Fibroblast of the aortic adventitia (primary cell): ENCODE measurements at places on chromosomes 11 and 22. TPM values are rescaled to one million over a fixed set of nuclear protein-coding genes. Genes with fewer than 3 reads are reported as not detected.

The CYP2D6 gene
- not detected in 2 replicates for total RNA-seq

The HORMAD2 gene
- total RNA-seq = not detected in 2 replicates

The IFT27 gene
- 17.6 and 29.1 TPM in 2 replicates for total RNA-seq

The PITPNB gene
- total RNA-seq = 22.1 and 26.8 TPM in 2 replicates

The MFRP gene
- 0.08 TPM in 1 of 2 replicates, not detected in the other for total RNA-seq

The IL17REL gene
- not detected in 2 replicates for total RNA-seq

The SLC22A6 gene
- not detected in 2 replicates for total RNA-seq

The PGA3 gene
- total RNA-seq = 0.18 TPM in 1 of 2 replicates, not detected in the other

The ZPR1 gene
- 25.5 and 37.1 TPM in 2 replicates for total RNA-seq

The MOV10L1 gene
- 5.1 and 12.0 TPM in 2 replicates for total RNA-seq

The KCNK4 gene
- not detected in 2 replicates for total RNA-seq

The TEAD1 gene
- total RNA-seq = 117 and 131 TPM in 2 replicates

The SCGB1A1 gene
- total RNA-seq = not detected in 2 replicates

The SCUBE2 gene
- 0.54 and 1.1 TPM in 2 replicates for total RNA-seq

The TH gene
- total RNA-seq = not detected in 2 replicates

The MAPK11 gene
- 3.0 and 5.8 TPM in 2 replicates for total RNA-seq

The LRRC4C gene
- 0.08 and 0.27 TPM in 2 replicates for total RNA-seq

The ZNF74 gene
- total RNA-seq = 5.8 and 44.3 TPM in 2 replicates

The PKNOX2 gene
- total RNA-seq = 2.0 and 8.6 TPM in 2 replicates

The FGF3 gene
- not detected in 2 replicates for total RNA-seq

The SYCE3 gene
- total RNA-seq = not detected in 2 replicates

The TRIM34 gene
- total RNA-seq = 15.5 and 41.0 TPM in 2 replicates

The AGBL2 gene
- 0.90 and 1.4 TPM in 2 replicates for total RNA-seq

The MRGPRX4 gene
- total RNA-seq = not detected in 2 replicates

The ENTHD1 gene
- total RNA-seq = not detected in 2 replicates

The DDI1 gene
- not detected in 2 replicates for total RNA-seq

The PHF21B gene
- total RNA-seq = not detected in 2 replicates

The MPPED2 gene
- total RNA-seq = 0.18 TPM in 1 of 2 replicates, not detected in the other

The LMO1 gene
- total RNA-seq = not detected in 2 replicates

The LARGE2 gene
- total RNA-seq = not detected in 2 replicates

The MMP8 gene
- 0.41 TPM in 1 of 2 replicates, not detected in the other for total RNA-seq

The OR4D5 gene
- total RNA-seq = not detected in 2 replicates

The SLC35F2 gene
- total RNA-seq = 9.6 and 9.9 TPM in 2 replicates

The FGF19 gene
- not detected in 2 replicates for total RNA-seq

The SCGB1C1 gene
- not detected in 2 replicates for total RNA-seq

The PIH1D2 gene
- total RNA-seq = 5.1 and 5.5 TPM in 2 replicates

The OR52A1 gene
- not detected in 2 replicates for total RNA-seq

The MUC2 gene
- total RNA-seq = not detected in 2 replicates

The LSP1 gene
- 18.7 and 40.2 TPM in 2 replicates for total RNA-seq
